ENCODE measurements at places on chromosomes 11 and 22.

- no peak for DNase-seq
These were observed 6.0 kb upstream of the ARHGAP42 start for GRCh38 chr11:100681064-100681502.

DNA sequence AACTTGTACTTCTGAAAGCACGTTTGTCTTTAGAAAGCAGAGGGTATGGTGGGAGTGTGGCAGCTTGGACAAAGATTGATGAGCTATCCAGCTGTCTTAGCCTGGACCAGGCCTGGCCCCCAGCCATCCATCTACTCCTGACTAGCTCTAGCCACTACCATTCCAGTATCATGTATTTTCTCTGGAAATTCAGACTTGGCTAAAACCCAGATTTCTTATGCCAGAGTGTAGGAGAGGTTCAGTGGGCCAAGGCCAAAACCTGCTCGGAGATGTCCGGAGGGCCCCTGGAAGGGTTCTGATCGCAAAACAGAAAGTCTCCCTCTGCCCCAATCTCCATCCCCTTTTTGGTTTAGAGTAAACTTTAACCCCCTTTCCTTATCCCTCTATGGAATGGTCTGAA, 24.8 kb upstream of the MTCH2 start:
- DNase-seq = no peak

- no peak for DNase-seq
These were observed 92.1 kb upstream of the BLID start for GRCh38 chr11:122207921-122208764.

DNA sequence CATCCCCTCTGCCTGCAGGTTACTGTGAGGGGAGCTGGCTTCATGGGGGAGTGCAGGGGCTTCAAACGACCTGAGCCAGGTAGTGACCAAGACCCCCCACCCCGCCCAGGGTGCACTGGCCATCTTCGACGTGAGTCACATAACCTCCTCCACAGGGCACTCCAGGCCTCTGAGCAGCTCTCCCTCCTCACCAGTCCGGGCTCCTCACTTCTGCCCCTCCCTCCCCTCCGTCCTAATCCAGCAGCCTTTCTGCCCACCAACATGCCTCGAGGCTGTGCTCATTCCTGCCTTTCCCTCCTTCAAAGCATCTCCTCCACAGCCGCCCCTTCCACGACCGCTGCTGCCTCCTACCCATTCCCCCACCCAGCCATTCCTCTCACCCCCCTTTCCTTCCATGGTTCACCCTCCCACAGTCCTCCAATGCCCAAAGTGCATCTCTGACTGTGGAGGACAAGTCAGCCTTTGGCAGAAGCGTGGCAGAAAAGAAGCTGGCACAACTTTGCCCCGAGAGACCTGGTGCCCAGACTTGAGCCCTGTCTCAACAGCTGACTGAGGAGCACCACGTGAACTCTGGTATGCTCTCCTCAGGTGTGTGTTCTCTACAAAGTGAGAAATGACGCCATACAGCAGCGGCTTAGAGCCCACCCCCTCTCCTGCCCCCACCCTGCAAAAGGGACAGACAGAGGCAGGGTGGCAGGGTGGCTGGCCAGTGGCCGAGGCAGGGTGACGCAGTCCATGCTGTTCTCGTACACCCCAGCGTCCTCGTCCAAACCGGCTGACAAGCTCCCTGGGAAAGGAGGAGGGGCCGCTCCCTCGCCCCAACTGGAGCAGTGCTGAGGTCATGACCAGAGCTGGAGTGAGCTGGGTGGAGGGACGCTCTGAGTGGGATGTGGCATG, 30.4 kb downstream of the OPCML start:
- no peak for DNase-seq

DNA sequence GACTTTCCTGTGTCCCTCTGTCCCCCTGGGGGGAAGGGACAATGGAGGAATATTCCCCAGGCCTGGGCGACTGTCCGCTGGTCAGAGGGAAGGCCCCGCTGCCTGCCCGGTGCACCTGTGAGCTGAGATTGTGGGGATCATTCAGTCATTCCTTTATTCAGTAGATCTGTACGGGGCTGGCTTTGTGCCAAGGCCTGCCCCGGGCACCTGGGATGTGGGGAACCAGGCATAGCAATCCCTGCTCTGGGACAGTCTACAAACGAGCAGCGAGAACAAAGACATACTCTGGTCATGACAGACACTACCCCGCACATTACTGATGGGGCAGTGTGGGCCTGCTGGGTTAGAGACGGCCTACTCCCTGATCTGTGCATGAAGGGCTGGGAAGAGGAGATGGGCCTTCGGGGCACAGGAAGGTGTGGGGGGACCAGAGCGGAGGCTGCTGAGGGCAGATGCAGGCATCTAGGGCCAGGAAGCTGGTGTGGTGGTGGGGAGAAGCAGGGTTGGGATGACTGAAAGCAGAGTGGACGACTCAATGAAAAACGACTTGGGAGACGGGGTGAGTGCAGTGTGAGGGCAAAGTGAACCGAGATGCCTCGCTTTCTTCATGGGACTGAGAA, 1.8 kb upstream of the MYO7A start:
- no peak for DNase-seq
